DMS79 (cell line): ENCODE measurements at places on chromosomes 5 and 9.
A peak's percentile ranks its signal among the peaks of the same experiment; 100 is the strongest.

DNA sequence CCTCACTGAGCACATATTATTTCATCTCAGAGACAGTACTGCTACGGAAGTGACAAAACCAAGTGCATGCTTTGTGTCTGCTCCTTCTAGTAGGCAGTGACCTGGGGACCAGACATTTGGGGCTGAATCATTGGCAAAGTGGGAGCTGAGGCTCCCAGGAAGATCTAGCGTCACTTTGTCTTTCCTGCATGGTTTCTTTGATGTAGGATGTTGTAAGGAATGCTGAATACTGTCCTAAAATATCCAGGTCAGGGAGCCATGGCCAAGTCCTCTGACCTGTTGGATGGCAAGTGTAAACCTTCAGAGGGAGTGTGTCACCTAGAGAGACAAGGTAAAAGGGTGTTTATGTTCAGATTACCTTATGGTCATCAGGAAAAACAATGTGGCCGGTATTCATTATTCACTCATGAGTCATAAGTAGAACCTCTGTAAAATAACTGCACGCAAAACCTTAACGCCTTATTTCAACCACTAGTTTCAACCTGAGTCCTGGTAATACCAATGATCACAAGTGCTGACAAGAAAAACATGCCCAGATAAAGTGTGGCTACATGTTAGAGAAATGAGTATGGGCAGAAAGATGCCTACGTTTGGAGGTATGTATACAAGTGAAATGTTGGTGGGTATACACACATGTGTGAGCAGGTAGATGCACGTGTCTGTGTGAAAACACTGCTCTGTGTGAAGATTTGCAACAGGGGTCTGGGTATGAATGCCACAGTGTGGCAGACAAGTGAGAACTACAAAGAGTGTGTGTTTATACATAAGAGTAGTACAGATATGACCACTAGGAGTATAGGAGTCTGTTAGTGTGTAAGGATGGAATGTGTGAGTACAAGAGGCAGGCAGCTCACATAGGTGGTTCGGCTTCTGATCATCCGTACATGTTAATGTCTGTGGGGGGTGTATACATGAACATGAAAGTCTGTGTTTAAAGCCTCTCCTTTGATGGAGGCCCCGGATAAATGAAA lies 263.9 kb downstream of the SPOCK1 start:
- no peak for DNase-seq

DNA sequence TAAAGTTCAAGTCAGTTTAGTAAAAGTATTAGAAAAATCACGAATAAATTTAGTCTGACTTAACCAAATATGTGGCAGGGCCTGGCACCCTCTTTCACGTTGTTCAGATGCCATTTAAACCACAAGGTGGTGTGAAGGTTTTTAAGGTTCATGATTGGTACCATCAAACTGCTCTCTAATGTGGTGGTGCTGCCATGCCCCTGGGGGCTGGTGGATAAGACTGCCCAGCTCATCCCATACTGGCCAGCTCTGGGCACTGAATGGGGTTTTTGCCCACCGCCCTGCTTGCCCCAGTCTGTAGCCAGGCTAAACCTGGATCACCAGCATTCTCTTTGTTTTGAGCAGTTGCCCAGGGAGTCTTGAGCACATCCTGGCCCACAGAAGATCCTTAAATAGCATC lies 159.3 kb downstream of the GABBR2 start:
- DNase-seq = no peak

- no peak for DNase-seq
Observed at GRCh38 chr9:121707477-121708424, 56.3 kb downstream of the DAB2IP start.

DNA sequence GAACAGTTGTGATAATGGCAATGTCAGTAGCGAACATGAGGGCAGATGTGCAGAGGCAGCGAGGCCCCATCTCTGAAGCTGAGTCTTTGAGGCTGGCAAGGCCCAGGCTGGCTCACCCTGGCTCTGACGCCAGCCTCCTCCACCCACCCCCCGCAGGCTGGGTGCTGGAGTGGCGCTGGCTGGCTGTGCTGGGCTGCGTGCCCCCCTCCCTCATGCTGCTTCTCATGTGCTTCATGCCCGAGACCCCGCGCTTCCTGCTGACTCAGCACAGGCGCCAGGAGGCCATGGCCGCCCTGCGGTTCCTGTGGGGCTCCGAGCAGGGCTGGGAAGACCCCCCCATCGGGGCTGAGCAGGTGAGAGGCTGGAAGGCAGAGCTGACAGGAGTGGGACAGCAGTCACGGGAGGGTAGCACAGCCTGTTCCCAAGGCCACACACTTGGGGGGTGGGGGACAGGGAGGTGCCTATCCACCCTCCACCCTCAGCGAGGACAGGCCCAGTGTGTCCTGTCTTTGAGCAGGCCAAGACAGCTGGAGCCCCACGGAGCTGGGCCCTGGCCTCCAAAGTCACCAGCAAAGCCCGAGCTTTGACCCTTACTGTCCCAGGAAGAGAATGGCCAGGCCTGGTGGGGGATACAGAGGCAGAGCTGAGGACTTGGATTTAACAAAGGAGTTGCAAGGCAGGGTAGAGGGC lies 5.6 kb downstream of the SLC2A8 start:
- DNase-seq = no peak

DNA sequence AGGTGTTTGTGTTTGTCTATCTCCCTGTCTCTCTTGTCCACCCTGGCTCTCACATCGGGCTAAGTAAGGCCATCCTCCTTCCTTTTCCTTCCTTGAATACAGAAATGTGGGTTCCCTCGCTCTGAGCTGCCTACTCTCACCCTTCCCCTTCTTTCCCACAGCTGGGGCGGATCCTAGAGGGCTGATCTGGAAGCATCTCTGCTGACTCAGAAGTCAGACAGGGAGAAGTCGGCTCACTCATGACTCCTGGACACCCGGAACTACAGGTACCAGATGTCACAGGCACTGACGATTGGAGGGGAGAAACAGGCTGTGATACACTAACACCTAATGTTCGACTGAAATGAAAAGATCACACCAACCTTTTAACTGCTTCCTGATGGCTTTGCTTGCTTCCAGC lies 41.3 kb downstream of the PTPN3 start:
- DNase-seq = no peak

GRCh38 chr5:64865662-64866061 lies 96.9 kb downstream of the CWC27 start:
- no peak for DNase-seq

DNA sequence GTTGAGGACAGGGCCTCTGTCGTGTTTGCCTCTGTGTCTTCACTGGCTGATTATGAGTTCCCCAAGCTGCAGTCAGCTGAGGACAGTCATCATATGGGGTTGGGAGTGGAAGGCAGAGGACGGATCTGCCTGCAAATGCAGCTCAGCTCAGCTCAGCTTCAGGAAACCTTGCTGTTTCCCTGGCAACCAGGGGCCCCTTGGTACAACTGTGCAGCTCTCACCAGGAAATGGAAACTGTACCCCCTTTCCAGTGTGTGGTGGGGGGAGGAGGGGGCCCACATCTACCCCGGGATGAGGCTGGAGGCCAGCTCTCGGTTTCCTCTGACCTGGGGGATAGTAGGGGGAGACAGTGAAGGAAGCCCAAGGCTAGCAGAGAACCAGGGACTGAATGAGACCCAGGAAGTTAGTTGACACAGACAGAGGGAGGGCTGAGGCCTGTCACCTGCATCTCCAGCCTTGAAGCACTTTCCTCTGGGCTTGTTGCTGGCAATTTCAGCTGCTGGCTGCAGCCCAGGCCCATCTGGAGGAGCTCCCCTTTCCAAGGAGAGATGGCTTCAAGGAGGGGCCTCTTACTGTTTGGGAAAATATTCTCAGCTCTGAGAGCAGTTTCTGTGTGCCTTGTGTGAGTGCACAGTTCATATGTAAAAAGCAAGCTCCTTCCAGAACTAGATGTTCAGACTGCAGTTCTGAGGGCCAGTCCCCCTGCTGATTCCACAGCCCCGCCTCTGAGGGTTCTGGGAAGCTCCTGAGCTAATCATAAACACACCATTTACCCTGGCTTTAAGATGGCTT lies 6.9 kb downstream of the ANXA6 start:
- peak; percentile 26 for DNase-seq

- peak; percentile 86 for DNase-seq
Observed at GRCh38 chr9:114719290-114719689, 37.3 kb upstream of the TEX48 start.

GRCh38 chr5:136035837-136036236 lies 7.0 kb downstream of the TGFBI start:
- no peak for DNase-seq

- DNase-seq = no peak
Observed at GRCh38 chr9:14561929-14562405, 131.3 kb downstream of the ZDHHC21 start.

GRCh38 chr9:134571946-134572917 lies 69.4 kb upstream of the COL5A1 start:
- DNase-seq = peak; percentile 6

GRCh38 chr9:128298535-128299482 lies 22.7 kb downstream of the SWI5 start:
- no peak for DNase-seq

DNA sequence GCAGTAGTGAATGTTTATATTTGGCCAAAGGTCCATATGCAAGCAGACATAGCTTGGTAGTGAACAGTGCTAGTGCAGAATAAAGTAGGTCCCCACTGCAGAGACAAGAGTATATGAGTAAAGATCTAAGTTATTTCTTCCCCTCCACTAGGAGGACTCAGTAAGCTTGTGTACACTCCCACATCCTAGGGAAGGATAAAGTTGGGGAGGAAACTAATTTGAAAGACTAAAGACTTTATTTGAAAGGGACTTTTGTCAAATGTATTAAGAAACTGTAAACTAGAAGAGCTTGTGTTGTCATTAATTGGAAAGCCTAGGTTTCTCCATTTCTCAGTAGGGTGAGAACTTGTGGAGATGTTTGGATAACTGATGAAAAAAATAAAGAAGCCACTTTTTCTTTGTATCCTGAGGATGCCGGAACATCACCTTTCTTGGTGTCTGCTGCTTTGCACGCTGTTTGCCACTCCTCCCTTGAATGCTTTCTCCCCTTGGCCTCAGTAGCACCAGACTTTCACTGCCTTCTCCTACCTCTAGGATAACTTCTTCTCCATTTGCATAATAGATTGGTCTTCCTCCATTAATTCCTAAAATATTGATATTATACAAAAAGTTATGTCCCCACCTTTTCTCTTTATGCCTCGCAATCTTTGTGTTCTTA lies 329.0 kb downstream of the PARP8 start:
- DNase-seq = no peak

DNA sequence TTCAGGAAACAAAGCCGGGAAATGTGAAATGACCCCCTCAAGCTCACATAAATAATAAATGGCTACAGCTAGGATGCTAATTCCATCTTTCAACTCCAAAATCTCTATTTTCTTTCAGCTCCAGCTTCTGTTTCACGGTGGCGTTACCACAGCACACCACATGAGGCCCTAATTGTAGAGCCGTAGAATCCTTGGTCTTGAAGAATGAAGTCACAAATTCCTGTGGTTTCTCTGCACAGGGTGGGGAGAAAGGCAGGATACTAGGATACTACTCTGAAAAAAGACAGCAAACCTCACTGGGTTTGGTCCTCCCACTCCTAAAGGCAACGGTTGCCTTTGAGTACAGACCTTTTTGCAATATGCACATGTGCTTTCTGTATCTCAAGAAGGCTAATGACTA lies 13.9 kb upstream of the RARS1 start:
- DNase-seq = no peak

DNA sequence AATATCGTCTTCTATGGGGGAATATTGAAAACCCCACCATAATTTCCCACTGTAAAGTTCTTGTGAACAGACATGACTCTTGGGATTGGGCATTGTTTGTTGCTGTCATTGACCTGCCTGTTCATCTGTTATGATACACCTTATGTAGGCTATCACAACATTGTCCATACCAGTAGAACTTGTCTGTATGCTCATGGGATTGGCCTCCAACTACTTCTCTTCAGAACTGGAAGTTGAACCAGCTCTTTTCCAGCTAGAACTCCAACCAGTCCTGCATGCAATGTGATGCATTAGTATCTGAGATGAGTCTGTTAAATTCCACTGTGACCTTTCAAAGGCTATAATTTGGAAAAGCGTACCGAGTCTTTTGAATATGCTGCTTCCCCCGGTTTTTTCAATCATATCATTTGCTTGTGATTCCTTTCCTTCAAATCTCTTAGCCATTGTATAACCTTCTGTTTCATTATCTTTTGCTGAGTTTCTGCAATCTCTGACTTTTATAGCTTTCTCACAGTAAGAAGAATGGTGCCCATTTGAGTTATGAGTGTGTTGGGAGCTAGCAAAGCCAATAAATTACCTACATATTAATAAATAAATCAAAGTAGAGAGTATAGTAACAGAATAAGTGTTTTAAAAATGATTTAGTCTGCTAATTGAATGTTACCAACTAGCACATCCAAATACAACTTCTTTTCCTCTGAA lies 101.9 kb downstream of the PLK2 start:
- no peak for DNase-seq

DNA sequence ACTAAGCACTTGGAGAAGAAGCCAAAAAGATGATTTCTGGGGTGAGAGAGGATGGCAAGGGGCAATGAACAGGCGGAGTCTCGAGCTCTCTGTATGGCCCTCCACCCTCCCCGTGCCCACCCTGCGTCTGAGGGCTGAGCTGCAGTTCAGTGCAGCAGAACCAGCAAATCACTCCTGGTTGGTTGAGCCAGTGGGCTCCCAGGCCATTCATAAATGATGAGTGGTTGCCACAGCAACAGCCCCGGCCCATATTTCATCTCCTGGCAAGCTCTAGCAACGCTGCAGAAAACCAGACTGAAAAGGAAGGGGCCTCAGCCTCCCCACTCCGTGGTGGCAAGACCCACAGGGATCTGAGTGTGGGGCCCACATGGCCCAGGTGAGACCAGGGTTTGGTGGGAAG lies 93.8 kb upstream of the PPP1R26 start:
- no peak for DNase-seq

DNA sequence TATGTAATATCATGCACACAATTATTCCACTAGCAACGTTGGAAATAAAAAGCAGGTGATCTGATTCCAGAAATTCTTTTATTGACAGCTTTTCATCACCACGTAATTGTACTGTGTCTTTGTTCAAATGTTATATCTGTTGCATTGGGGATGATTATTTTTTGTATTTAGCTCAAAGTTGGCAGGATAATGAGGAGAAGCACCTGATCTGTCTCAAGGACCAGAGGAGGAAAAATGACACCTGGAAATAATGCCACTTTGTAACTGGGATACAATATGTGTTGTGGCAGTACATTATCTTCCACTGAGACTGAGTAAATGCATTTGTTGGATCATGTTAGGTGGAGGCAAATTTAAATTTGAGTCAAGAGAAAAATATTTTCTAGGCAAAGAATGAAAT lies 1298.8 kb upstream of the CDH6 start:
- no peak for DNase-seq

GRCh38 chr9:88991066-88992034 lies at the start of gene S1PR3:
TSS of gene S1PR3 (plus strand) at chr9:88991468. CDS start at chr9:89001201, 9,733 bp downstream.
- no peak for DNase-seq

DNA sequence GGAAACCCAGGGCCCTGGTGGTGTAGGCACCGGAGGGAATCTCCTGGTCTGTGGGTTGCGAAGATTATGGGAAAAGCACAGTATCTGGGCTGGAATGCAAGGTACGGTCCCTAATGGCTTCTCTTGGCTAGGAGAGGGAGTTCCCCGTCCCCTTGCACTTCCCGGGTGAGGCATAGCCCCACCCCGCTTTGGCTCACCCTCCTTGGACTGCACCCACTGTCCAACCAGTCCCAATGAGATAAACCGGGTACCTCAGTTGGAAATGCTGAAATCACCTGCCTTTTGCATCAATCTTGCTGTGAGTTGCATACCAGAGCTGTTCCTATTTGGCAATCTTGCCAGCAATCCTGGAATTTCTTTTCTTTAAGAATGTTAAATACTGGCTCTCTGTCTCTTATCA lies 1429.1 kb downstream of the MAT2B start:
- no peak for DNase-seq

GRCh38 chr9:15576350-15577050 lies 23.7 kb downstream of the CCDC171 start:
- DNase-seq = peak; percentile 73
